Pulmonary artery endothelial cell (primary cell): ENCODE measurements at places on chromosomes 12 and 14. TPM values are rescaled to one million over a fixed set of nuclear protein-coding genes. Genes with fewer than 3 reads are reported as not detected.

GRCh38 chr14:75661499-75661814 is 411 bp downstream of the TTLL5 start:
- no peak for DNase-seq

DNA sequence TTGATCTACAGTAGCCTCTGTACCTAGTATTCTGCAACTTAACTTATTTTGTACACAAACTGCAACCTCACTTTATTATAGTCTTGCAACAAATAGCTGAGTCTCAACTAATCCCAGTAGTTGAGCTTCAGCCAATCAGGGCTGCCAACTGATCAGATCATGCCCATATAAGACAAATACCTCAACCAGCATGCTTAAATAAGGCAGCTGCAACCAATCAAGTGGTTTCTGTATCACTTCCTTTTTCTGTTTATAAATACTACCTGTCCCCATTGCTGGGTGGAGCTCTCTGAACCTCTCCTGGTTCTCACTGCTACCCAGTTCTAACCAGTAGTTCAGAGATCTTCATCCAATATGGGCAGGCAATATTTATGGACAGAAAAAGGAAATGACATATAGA is 248.5 kb upstream of the FBXO33 start:
- DNase-seq = no peak

The TAS2R9 gene
- not detected in 2 replicates for total RNA-seq

DNA sequence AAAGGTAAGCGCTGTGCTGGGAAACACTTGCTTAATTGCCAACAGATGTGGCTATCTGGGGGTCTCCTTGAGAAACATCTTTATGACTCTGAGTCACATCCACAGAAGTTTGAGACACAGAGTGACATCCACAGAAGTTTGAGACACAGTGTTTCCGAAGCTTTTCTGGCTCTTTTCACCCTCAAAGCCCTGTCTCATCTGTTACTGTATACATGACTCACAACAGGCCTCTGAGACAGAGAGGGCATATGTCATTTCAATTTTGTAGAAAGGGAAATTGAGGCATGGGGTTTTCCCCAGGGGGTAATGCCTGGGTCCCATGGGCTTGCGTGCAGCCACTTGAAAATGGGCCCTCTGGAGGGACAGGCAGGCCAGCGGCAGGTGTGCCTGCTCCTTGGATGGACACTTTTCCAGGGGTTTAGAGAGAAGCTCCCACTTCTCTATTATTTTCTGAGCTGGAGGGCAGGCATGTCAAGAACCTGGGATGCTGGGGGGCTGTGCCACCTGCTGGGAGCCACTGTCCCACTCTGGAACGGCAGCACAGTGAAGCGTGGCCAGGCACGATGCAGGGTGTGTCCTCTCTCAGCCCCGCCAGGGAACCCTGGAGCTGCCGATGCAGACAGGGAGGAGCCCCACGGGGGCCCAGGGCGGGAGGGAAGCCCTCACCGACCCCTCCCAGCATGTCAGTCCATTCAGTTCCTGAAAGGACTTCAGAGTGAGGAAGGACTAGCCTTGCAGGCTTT is 111.3 kb upstream of the FKBP4 start:
- DNase-seq = no peak

The DTD2 gene
- total RNA-seq = 32.6 and 33.9 TPM in 2 replicates

DNA sequence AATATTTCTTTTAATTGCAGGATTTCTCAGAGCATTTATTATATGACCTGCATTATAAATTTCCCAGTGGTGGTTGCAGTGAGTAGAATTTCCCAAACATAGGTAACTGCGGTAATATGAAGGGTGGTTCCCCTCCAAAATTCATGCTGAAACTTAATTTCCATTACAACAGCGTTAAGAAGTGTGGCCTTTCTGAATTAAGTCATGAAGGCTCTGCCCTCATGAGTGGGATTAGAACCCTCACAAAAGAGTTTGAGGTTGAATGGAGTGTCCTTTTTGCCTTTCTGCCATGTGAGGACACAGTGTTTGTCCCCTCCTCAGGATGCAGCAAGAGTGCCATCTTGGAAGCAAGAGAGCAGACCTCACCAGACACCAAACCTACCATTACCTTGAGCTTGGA is 233.6 kb downstream of the KTN1 start:
- DNase-seq = no peak
